ENCODE measurements at places on chromosomes 7 and 10.

DNA sequence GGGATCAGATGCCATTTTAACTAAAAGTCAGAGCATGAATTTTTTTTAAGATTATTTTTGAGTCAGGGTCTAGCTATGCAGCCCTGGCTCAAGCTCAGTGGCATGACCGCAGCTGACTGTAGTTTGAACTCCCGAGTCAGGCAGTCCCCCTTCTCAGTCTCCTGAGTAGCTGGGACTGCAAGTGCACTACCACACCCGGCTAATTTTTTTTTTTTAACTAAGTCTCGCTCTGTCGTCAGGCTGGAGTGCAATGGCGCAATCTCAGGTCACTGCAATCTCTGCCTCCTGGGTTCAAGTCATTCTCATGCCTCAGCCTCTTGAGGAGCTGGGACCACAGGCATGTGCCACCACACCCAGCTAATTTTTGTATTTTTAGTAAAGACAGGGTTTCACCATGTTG is 7.8 kb downstream of the TAS2R41 start:
- DNase-seq = no peak

GRCh38 chr7:151472644-151473380 is 32.9 kb upstream of the CRYGN start:
- DNase-seq = no peak

DNA sequence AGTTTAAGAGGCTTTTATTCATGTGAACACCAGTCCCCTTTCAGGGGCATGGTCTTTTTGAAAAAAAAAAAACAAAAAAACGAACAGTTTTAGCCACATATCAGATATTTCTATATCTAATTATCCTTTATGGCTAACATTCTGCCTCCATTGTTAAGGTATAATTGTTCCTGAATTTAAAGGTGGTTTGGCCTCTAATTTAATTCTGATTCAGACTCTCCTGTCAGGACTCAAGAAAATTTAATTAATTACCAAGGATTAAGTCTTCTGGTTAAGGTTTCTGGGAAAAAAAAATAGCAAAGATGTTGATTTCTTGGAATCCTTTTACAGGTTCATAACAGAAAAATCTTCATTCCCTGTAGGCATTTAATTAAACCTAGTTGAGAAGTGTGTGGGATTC is 27.4 kb downstream of the COL1A2 start:
- DNase-seq = no peak

DNA sequence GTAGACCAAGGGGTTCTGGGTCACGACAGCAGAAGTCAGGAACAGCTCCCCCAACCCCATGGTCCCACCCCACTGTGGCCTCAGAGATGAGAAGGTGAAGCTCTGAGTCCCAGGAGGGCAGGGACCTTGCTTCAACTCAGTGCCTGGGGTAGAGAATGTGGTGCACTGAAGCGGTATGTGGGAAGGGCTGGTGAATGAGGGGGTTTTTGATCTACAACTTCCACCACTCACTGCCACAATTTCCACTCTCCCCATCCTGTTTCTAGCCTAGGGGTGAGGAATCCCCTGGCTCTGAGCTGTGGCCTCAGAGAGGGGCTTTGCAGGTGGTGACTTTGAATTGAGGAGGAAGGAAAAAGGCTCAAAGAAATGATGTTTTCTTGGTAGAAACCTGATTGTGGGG is 44.9 kb upstream of the TOMM7 start:
- no peak for DNase-seq

DNA sequence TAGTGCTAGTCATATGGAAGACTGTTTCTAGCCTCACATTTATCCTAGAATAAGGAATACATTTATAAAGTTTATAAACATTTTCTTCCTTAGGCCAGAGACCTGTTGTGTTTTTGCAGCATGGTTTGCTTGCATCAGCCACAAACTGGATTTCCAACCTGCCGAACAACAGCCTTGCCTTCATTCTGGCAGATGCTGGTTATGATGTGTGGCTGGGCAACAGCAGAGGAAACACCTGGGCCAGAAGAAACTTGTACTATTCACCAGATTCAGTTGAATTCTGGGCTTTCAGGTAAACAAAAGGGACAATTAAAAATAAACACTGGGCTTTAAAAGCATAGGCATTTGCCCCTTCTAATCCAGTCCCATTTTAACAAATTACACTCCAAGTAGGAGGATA is 4.2 kb downstream of the LIPF start:
- DNase-seq = peak; percentile 9

- no peak for DNase-seq
Measured at GRCh38 chr10:67107670-67108069, 181.8 kb downstream of the LRRTM3 start.

DNA sequence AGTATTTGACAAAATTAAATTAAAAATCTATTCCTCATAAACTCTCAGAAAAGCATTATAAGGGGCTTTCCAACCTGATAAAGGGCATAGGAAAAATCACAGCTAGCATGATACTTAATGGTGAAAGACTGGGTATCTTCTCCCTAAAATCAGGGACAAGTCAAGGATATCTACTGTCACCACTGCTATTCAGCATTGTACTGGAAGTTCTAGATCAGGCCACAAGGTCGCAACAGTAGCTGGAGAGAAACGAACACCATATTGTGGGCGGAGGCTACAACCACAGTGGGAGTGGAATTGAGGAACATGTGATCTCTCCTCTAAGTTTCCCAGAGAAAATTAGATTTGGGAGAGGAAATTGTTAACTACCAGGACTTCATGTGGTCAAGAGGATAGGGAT is 70.0 kb upstream of the NAMPT start:
- no peak for DNase-seq

DNA sequence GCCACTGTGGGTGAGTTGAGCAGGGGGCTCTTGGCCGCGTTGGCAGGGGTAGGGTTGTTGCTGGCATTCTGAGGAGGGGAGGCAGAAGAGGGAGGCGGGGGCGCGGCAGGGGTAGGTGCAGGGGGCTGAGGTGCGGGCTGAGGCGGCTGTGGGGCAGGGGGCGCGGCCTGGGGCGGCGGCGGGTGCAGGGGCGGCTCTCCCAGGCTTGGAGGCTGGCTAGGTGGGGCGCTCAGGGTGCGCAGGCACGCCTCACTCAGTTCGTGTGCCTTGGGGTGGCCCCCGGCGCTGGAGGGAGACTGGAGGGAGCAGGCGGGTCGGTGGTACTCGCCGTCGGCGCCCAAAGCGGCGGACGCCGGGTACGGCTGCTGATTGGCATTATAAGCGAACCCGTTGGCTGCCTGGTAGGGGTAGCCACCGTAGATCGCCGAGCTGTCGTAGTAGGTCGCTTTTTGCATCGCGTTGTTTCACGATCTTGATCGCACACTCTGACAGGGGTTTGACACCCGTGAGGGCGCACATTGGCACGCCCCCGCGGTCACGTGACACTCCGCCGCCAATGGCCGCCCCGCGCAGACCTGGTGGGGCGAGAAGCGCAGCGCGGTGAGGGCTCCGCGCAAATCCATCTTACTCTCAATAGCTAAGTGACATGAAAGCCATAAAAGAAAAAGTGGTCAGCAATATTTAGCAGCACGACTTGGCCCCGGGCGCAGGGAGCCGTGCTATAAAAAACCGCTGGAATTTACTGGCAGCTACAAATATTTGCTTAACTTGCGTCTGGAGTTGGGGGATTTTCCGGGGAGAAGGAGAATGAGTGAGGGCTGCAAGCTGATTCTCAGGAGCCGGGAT is 7.9 kb upstream of the HOXA2 start:
- peak; percentile 85 for DNase-seq

DNA sequence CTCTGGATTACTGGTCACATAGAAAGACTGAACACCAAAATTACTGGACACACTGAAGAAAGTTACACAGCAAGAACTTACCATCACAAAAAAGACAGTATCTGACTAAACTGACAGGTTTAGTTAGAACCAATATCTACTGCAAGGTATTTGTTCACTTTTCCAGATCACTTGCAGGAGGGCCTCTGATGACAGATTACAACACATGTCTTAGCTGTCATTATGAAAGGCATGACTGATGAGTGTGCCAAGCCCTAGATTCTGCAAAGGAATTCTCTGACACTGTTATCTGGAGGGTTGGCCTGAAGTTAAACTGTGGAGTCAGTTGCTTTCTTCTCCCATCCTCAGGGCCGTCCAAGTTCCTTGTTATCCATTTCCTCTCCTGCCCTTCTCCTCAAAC is 242.7 kb downstream of the KIF20B start:
- DNase-seq = no peak

- DNase-seq = peak; percentile 76
Measured at GRCh38 chr7:2670720-2671391, 17.1 kb upstream of the AMZ1 start.

GRCh38 chr10:78212786-78213175 is 179.1 kb downstream of the RPS24 start:
- no peak for DNase-seq
